Cerebellar nuclear complex (tissue), 1 donor: ENCODE measurements at places on chromosomes 4 and X.

DNA sequence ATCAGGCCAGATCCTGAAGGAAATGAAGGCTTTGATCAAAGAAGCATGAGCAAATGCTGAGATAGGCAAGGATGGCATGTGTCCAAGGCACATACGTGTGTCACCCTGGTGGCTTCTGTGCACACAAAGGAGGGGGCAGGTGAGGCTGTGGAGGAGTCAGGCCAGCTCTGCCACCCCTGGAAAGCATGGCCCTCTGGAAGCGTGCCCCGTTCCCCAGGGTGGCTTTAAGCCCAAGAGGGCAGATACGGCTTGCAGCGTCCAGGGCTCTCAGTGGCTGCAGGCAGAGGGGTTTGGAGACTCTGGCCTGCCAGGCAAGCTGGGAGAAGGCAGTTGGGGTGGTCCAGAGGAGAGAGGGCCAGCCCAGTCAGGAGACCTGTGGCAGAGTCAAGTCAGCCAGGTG lies 25.6 kb downstream of the PNMA6E start:
- DNase-seq: no peak

DNA sequence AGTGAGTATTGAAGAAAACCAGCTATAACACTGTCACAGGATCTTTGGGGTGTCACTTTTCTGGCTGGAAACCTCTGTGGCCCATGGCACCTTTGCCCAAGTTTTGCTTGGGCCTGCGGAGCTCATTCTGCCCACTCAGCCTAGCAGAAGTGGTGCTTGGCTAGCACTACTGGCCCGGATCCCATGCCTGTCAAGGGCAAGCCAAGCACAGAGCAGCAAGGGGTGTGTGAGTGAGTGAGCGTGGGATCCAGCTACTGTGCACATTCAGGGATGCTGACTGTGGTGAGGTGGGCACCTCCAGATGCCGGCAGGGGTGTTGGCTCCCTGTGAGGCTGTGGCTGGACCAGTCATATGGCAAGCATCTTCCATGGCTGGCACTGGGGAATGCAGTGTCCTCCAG lies 55.4 kb upstream of the RASGEF1B start:
- no peak for DNase-seq

DNA sequence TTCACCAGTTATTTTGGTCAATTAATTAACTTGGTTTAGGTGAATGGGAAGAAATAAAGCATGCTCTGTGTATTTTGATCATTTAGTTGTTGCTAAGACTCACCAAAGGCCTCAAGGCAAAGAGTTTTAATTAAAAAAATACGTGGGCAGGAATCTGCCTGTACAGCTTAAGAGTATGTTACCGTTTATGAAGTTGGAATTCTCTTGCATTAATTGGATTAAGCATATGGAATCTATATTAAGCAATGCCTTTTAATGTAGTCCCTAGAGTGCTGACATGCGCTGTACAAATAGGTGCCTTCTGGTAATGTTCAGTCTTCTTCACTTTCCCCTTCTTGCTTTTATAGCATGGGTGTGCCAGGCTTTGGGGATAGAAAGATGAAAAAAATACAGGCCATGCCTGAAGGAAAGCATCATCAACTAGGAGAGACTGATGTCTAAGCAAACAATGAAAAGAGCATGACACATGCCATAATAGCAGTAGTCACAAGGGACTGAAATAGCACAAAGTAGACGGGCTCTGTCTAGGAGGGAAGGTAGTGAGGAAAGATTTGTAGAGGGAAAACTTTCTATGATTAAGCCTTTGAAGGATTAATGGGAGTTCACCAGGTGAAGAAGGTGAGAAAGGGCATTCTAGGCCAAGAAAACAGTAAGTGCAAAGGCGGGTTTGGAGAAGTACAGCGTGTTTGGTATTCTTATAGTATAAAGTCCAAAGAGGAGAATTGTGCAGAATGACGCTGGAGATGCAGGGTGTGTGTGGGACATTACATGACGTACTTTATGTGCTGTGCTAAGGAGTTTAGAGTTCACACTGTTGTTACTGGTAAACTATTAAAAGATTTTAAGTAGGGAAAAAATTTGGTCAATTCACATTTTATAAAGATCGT lies 226.1 kb upstream of the ANXA3 start:
- no peak for DNase-seq

DNA sequence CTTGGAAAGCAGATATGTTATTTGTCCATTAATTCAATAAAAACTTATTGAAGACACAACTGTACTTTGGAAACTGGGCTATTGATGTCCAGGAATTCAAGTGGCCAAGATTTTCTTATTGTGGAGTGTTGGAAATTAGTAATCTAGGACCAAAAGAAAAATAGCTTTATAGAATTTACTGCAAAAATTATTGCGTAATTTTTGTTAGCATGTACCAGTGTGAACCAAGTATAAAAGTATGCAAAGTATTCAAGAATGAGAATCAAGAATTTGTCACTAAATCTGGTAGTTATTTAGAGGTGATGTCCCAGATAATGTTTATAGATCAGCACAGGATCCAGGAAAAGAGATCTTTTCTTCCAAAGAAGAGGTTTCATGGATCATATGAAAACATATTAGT lies 468.9 kb upstream of the CTSO start:
- DNase-seq: no peak

- no peak for DNase-seq
Observed at GRCh38 chrX:153520287-153520917, 3.0 kb downstream of the ATP2B3 start.

- DNase-seq: no peak
Observed at GRCh38 chrX:71823391-71824057, 60.4 kb downstream of the CXorf49B start.

DNA sequence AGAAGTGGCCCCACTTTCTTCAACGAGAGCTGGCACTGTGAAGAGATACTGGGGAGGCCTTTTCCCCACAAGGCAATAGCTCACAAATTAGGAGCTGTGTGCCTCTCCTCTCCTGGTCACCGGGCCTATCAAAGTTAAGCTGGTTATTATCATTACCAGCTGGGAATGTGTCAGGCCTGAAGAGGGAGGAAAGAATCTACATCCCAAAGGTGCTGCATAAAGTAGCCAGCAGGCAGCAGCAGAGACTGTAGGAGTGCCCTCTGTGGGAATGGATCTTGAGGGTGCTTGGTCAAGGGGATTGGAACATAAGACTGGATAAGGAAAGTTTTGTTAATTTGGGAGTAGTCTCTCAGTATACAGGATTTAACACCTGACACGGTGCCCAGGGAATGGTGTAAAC lies 9.1 kb upstream of the TMPRSS11D start:
- DNase-seq: no peak

GRCh38 chrX:20664774-20665173 lies 398.1 kb upstream of the RPS6KA3 start:
- peak; percentile 18 for DNase-seq

DNA sequence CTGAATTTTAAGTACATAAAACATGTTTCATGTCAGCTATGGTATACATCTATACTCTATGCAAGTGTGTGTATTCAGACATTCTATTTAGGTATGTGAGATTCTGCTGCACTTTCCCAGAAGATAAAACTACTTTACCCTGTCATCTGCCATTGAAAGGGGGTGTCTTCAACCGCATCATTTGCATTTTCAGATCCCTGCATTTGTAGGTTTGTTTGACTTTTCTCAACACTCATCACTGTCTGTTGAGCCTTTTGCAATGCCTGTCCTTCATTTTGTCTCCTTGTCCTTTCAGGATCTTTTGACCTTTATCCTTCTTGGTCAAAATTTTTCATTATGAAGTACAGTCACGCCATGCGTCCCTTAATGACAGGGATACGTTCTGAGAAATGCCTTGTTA lies 103.5 kb downstream of the TMA16 start:
- no peak for DNase-seq

DNA sequence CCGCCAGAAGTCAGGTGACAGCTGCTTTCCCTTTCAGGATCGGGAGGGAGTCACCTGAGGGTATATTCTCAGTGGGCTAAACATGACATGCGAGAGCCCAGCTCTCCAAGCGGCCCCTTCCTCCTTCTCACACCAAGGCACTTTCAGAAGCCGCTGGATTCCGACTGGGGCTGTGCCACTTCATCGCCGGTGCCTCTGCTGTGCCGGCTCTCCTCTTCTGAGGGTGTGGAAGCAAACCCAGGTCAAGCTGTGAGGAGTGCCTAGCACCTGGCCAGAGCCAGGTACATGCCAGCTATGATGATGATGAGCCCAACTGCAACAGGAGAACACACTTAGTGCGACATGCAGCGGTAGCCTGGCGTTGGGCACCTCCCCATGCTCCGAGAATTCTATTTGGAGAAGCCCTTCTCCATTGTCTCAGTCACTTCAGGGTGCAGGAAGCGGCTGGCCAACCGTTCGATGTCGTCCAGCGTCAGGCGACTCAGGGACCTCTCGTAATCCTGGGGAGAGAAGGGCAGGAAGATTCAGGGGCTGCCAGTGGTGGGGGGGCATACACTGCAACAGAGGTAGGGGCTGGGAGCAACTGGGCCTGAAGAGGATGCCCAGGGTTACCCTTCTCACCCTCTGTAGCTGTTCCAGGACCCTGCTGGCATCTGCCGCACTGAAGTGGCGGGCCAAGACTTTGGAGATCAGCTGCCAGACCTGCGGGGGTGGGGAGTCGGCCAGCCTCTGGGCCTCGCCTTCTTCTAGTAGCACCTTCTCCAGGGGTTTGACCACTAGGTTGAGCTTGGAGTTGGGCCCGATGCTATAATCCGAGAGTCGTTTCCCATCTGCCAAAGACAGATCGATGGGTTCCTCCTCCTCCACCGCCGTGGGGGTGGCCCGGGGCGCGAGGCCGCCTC lies 1.0 kb downstream of the UBL4A start:
- DNase-seq: no peak

- DNase-seq: no peak
Observed at GRCh38 chrX:20144491-20144890, 2.9 kb upstream of the EIF1AX start.

GRCh38 chrX:123917069-123917468 lies 44.4 kb upstream of the STAG2 start:
- DNase-seq: no peak

DNA sequence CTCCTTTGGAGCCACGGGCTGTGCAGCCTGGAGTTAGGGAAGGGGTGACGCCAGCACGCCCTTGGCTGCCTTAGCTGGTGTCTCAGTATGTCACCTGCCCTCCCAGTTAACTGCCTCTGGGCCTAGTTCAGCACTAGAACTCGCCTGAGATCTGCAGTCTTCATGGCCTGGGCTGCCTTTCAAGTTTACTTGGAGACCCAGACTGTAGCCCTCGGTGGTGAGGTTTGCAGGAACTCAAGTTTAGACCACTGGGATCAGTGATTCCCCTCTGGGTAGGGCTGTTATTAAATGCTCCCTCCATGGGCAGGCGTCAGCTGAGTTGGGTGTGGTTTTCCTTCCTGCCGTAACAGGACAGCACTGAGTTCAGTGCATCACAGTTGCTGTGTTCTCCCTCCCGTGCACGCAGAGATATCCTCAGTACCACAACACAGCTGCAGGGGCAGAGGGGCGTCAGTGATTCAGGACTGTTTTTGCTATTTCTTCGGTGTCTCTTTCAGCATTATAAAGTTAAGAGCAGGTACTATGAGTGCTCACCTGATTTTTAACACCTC lies 30.5 kb downstream of the PLAC8 start:
- no peak for DNase-seq

GRCh38 chr4:7252510-7253340 lies 60.4 kb downstream of the SORCS2 start:
- no peak for DNase-seq

DNA sequence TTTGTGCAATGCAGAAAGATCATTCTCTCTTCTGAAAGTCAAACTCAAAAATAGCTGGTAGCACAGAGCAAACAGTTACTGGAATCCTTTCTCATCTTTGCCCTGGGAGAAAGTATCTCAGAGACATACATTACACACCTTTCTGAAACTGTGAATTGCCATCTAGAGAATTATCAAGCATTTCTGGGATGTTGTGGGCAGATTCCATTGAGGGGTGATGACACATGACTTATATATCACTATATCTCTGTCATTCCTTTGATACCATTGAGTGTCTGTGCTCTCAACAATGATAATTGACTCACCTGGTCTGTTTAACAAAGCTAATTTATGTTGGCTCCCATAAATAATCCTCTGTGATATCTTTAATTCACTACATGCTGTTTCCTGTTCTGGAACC lies 13.0 kb downstream of the SLIT2 start:
- no peak for DNase-seq
